Lung (tissue), 17 donors: ENCODE measurements at places on chromosomes 13 and 19. TPM values are rescaled to one million over a fixed set of nuclear protein-coding genes. Genes with fewer than 3 reads are reported as not detected.

The KIR2DL3 gene
- not detected for total RNA-seq

The SHISA2 gene
- 13.2 TPM for total RNA-seq

The GARIN5A gene
- 1.7 TPM for total RNA-seq

The FSD1 gene
- total RNA-seq = 1.1 TPM

The CEACAM6 gene
- total RNA-seq = 280 TPM

The SULT2A1 gene
- 0.15 TPM for total RNA-seq

The ZNF283 gene
- total RNA-seq = 34.2 TPM

The TNNI3 gene
- 4.8 TPM for total RNA-seq

The GIPR gene
- 14.9 TPM for total RNA-seq

The FAM216B gene
- total RNA-seq = 36.3 TPM

The ADGRE2 gene
- 2.8 TPM for total RNA-seq

The CEACAM20 gene
- not detected for total RNA-seq

The TMEM59L gene
- total RNA-seq = 1.7 TPM

The DHDH gene
- 2.8 TPM for total RNA-seq

The CPT1C gene
- total RNA-seq = 3.6 TPM

The ELSPBP1 gene
- not detected for total RNA-seq

The GGACT gene
- total RNA-seq = 5.3 TPM

The PRR22 gene
- 0.20 TPM for total RNA-seq

The FFAR3 gene
- 0.55 TPM for total RNA-seq

The KRTDAP gene
- not detected for total RNA-seq

The CEACAM5 gene
- total RNA-seq = 37.9 TPM

The ZNF121 gene
- 49.3 TPM for total RNA-seq

The MED16 gene
- 59.7 TPM for total RNA-seq

The ZNF540 gene
- total RNA-seq = 2.3 TPM

The TSSK6 gene
- 2.3 TPM for total RNA-seq

The RAB3A gene
- 3.1 TPM for total RNA-seq

The FBN3 gene
- 2.8 TPM for total RNA-seq

The KLHL1 gene
- total RNA-seq = not detected

The HNRNPM gene
- 133 TPM for total RNA-seq

The ZNF550 gene
- total RNA-seq = 8.4 TPM

The FOXA3 gene
- total RNA-seq = 0.43 TPM

The CLDND2 gene
- 0.92 TPM for total RNA-seq

The SELENOW gene
- total RNA-seq = 347 TPM

The NLRP11 gene
- not detected for total RNA-seq

The DCT gene
- total RNA-seq = 1.1 TPM

The IL17D gene
- 1.5 TPM for total RNA-seq

The EPN1 gene
- 84.8 TPM for total RNA-seq

The GPR18 gene
- total RNA-seq = 0.21 TPM
